ENCODE measurements at places on chromosomes 13 and 19.

GRCh38 chr19:55227241-55228014 lies 1.1 kb downstream of the TMEM86B start:
- no peak for ATAC-seq

- ATAC-seq, result no peak
These were observed 39.4 kb downstream of the RFX2 start for GRCh38 chr19:6070720-6071485.

- ATAC-seq, result no peak
These were observed 4.7 kb downstream of the GRWD1 start for GRCh38 chr19:48450441-48450840.

DNA sequence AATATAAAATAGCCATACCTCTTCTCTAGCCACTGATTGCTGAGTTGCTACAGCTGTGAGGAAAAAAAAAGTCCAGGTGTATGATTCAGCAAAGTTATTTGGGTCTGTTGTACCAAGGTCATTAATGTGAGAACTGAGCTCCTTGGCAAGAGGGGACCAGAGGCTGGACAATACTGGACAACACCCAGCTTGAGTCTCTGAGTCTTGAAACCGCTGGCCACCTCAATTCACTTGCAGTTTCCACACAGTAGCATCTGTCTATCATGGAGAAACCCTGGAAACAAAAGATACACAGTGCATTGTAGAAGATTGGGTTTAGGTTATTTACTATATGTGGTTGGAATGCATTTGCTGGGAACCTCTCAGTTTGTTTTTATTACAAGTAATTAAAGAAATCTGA lies 60.4 kb downstream of the WDFY2 start:
- ATAC-seq, result no peak

DNA sequence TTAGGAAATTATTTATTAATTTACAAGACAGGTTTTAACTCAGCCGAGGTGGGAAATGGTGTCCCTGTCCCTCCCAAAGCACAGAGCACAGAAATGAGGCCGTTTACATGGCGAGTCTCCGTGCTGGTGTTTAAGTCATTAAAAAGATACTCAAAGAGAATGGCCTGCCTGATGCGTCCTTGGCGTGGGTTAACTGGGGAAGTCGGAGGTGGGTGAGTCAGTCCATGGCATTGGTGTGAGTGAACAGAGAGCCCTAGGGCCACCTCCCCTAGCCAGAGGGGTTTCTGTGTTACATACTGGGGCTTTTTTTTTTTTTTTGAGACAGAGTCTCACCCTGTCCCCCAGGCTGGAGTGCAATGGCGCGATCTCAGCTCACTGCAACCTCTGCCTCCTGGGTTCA lies 3.9 kb downstream of the FEM1A start:
- no peak for ATAC-seq

GRCh38 chr19:31111741-31112140 lies 237.5 kb downstream of the TSHZ3 start:
- ATAC-seq, result no peak

DNA sequence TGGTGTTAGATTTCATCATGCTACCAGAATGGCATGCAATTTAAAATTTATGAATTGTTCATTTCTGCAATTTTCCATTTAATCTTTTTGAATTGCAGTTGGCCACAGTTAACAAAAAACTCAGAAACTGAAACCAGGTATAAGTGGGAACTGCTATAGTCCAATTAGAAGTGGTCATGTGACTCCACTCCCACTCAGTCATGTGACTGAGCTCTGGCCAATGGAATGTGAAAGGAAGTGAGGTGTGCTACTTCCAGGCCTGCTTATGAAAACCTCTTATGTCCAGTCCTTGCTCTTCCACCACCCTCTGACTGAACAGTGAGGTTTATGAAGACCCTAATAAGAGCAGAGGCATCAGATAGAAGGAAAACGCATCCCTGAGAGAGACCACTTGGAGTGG lies 47.0 kb downstream of the DLEU7 start:
- ATAC-seq, result no peak

- no peak for ATAC-seq
These were observed 221.2 kb downstream of the DCLK1 start for GRCh38 chr13:35909837-35910540.
